Cerebellar nuclear complex (tissue), 1 donor: ENCODE measurements at places on chromosomes 1 and 21.

DNA sequence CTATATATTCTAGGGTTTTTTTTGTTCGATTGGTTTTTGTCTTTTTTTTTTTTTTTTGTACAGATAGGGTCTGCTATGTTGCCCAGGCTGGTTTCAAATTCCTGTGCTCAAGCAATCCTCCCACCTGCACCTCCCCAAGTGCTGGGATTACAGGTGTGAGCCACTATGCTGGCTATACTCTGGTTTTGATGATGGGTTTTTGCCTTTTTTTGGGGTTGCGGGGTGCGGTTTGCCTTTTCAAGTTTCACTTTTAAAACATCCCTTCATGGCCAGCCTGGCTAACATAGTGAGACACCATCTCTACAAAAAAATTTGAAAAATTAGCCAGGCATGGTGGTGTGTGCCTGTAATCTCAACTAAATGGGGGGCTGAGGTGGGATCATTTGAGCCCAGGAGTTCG is 10.0 kb downstream of the KDM5B start:
- no peak for DNase-seq

GRCh38 chr1:180188091-180188506 is 33.4 kb downstream of the QSOX1 start:
- no peak for DNase-seq

GRCh38 chr1:220426989-220427388 is 100.9 kb upstream of the MARK1 start:
- no peak for DNase-seq

DNA sequence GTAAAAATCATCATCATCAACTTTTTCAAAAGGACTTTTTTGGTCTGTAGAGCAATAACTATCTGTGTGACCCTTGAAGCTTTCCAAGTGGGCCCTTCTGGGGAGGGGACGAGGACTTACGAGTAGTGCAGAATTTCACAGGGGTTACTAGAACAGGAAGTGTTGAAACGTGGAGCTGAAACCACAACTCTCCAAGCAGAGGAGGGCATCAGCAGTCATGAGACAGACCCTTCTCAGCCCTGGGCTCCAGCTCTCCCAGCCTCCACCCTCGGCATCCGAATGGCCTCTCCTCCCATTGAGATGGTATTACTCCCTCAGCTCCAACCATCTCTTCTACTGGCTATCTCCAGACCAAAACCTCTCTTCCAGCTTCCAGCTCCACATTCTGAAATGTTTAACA is 3.6 kb downstream of the FAM89A start:
- DNase-seq: no peak

GRCh38 chr1:116573431-116574095 is 2.7 kb upstream of the CD58 start:
- no peak for DNase-seq

- DNase-seq: no peak
Observed at GRCh38 chr1:167681024-167681423, 40.8 kb upstream of the MPZL1 start.

GRCh38 chr1:196380316-196380715 is 227.9 kb downstream of the KCNT2 start:
- DNase-seq: no peak

DNA sequence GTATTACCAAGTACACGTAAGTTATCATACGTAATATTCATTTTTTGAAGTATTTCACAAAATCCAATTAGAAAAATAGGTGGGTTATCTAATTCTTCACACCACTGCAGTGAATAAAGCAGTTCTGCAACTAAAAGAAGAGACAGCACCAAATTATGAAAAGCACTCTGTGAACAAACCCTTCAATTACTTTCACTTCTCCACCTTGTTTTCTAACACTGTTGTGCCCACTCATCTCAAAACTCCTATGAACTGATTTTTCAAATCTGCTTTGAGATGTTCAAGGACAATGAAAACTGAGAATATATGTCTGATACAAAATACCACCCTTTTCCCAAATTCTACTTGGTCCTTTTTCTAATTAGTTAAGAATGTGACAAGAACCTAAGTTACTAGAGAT is 39.4 kb downstream of the LTN1 start:
- DNase-seq: no peak

- DNase-seq: no peak
Observed at GRCh38 chr1:158180741-158181576, at the start of gene CD1D. CD1D (plus strand) TSS chr1:158180895; CDS start chr1:158181102, 207 bp downstream.

DNA sequence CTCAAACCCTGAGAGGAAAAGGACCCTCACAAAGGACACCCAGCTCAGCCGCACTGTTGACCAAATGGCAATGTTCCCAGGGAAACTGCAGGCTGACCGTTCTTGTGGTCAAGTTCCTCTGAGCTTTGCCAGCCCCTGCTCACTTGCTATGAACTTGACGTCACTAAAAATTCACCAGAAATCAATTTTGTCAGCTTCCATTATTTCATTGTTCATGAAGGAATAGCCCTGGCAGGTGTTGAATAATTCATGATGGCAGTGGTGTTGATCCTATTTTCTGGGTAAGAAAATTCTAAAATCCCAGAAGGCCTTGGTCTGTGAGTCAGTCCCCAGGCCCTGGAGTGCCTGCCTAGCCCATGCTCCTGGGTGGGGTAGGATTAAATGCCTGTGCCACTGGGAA is 318.9 kb downstream of the ZNF326 start:
- DNase-seq: no peak

GRCh38 chr1:24009406-24009805 is 29.3 kb upstream of the SRSF10 start:
- DNase-seq: no peak

GRCh38 chr1:117368116-117369108 is 1.2 kb downstream of the MAN1A2 start:
- no peak for DNase-seq

- DNase-seq: no peak
Observed at GRCh38 chr1:30725450-30726095, 2.2 kb upstream of the MATN1 start.

- no peak for DNase-seq
Observed at GRCh38 chr1:211874521-211875347, 44.2 kb upstream of the LPGAT1 start.

DNA sequence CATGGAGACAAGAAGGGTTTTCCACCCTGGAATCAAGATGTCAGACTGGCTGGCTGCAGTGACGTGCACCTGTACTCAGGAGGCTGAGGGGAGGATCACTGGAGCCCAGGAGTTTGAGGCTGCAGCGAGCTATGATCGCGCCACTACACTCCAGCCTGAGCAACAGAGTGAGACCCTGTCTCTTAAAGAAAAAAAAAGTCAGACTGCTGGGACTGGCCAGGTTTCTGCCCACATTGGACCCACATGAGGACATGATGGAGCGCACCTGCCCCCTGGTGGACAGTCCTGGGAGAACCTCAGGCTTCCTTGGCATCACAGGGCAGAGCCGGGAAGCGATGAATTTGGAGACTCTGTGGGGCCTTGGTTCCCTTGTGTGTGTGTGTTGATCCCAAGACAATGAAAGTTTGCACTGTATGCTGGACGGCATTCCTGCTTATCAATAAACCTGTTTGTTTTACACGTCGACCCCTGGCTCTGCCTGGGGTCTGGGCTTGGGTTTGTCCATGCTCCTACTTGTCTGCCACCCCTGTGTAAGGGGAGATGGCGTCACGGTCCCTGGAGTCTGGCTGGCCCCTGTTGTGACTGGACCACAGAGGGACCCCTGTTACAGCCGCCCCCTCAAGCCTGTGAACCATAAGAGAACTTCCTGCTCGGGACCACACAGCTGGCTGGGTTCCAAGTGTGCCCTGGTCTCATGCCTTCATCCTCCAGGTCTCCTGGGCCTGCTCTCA is 20.9 kb upstream of the VPS13D start:
- DNase-seq: no peak
